ENCODE measurements at places on chromosomes 4 and X.

DNA sequence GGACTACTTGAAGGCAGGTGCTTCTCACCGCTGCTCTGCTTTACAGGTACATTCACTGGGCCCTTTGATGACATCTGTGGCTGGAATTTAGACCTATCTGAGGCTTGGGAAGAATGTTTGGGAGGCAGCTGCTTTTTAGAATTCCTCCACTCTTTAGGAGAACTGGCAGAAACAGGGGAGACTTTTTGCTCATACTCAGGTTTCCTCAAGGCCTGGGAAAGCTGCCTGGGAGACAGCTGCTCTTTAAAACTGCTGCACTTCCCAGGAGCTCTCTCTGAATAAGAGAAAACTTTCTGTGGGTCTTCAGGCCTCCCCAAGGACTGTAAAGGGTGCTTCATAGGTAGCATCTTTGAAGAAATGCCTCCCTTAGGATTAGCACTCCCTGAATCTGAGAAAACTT is 14.3 kb downstream of the CT47C1 start:
- DNase-seq, result no peak

GRCh38 chr4:38021751-38022150 is 61.6 kb downstream of the PTTG2 start:
- DNase-seq, result no peak

GRCh38 chrX:11267425-11267824 is 25.8 kb upstream of the AMELX start:
- DNase-seq, result no peak

GRCh38 chr4:105140684-105141490 is 5.8 kb upstream of the TET2 start:
- peak; percentile 17 for DNase-seq

DNA sequence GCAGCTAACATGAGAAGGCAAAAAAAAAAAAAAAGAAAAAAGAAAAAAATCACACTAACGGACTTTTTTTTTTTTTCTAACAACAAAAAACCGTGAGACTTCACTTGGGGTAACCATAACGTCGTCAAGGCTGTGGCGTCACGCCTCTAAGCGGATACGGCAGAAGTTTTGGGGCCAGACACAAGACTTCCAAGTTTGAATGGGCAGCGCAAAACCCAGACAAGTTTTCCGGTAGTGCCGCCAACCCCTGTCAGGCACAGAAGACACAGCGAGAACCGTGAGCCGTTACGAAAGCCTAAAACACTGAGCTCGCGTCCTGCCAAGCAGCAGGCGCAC is 556 bp upstream of the SMARCA5 start:
- no peak for DNase-seq

GRCh38 chr4:84965553-84966381 is 723 bp downstream of the WDFY3 start:
- DNase-seq, result peak; percentile 46

- DNase-seq, result no peak
These were observed 32.3 kb downstream of the C4orf54 start for GRCh38 chr4:99625369-99625768.

GRCh38 chrX:119150163-119151050 is 22.8 kb upstream of the KIAA1210 start:
- DNase-seq, result no peak

DNA sequence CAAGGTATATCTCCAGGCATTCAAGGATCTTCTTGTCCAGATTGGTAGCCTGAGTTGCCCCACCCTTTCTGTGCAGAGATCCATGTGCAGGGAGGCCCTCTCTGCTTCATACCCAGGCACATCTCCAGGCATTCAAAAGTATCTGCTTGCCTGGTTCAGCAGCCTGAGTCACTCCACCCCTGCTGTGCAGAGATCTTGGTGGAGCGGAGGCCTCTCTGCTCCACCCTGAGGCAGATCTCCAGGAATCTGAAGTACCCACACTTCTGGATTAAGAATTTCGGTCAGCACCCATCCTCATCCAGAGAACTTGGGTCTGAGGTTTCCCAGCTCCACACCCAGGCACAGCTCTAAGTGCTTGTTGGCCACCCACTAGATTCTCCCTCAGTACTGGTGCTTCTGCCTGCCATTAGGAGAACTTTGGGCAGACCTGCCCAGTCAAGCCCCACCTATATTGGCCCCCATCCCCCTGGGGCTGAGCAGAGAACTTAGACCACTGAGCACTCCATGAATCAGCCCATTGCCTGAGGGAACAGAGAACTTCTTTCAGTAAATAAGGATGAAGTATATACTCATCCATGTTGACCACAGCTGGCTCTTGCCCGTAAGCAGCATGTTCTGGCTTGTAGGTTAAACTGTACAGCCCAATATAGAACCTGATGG is 199.5 kb upstream of the ZCCHC13 start:
- peak; percentile 31 for DNase-seq

GRCh38 chr4:184583738-184584502 is 65.3 kb downstream of the CASP3 start:
- DNase-seq, result no peak

DNA sequence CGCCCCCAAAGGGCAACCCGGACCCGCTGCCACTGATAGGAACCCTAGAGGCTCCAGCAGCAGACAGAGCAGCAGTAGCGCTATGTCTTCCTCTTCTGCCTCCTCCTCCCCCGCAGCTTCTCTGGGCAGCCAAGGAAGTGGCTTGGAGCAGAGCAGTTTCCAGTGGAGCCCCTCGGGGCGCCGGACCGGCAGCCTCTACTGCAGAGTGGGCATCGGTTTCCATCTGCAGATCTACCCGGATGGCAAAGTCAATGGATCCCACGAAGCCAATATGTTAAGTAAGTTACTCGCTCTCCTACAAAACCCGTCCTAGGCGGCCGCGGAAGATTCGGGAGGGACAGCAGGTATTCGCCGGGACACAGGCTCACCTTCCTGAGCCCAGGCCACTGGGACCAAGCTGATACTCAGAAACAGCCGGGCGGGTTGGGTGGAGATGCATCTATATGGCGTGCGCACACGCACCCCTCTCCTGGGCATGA is 477 bp downstream of the FGF5 start:
- DNase-seq, result peak; percentile 31

GRCh38 chr4:168485156-168485910 is 5.0 kb upstream of the DDX60L start:
- DNase-seq, result no peak

- no peak for DNase-seq
These were observed 46.0 kb downstream of the PCGF3 start for GRCh38 chr4:751676-752075.

DNA sequence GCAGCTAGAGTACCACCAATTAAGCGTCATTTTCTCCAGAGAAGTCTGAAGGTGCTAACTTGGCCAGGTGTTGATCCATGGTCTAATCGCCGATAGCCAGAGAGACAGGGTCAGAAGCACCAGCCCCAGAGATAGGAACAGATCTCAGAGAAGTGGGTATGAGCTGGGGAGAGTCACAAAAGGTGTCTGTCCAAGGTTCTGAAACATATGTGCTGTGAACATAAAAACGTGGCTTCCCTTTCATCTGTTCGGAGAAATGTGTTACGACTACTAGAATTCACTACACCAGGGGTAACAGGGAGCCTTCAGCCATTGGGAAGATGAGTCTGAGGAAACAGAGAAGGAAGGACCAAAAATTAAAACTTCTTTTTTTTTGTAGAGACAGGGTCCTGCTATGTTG is 91.3 kb downstream of the FBXL5 start:
- no peak for DNase-seq

- no peak for DNase-seq
These were observed 92.7 kb downstream of the TENT5D start for GRCh38 chrX:80512924-80513323.

DNA sequence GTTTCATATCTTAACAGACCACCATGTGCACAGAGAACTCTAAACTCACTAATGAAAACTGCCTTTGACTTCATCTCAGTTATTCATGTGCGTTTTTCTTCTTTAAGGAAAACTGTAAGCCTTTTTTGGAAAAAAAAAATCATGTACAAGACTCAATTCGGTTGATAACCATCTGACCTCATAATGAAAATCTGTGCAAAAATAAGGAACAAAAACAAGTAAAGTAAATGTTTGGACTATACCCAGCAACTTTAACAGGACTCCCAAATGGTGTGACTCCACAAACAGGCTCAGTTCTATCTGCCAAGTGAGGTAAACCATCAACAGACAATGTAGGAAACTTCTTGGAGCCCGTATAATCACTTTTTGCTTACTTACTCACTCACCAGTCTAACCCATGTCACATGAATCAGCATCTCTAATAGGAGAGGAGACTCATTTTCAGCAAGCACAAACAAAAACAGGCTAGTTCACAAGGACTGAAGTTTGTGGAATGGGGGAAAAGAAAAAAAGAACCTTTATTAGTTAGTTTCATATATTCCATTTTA is 9.3 kb downstream of the APOO start:
- no peak for DNase-seq

DNA sequence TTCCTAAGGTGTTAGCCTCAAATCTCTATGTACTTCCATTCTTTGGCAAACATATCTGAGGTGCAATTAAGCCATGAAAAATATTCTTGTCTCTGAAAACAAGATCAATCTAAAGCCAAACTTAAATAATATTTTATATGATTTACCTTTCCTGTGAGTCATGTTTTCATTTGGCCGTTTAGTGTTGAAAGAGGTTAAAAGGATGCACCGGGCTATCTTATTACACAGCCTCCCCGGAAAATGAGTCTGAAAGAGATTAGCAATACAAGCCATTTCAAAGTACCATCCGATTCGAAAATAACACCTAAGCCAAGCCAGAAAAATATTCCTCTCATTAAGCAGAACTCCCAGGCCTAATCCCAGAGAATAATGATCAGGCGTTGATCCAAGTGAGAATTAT is 161.5 kb upstream of the EPHA5 start:
- DNase-seq, result peak; percentile 1

DNA sequence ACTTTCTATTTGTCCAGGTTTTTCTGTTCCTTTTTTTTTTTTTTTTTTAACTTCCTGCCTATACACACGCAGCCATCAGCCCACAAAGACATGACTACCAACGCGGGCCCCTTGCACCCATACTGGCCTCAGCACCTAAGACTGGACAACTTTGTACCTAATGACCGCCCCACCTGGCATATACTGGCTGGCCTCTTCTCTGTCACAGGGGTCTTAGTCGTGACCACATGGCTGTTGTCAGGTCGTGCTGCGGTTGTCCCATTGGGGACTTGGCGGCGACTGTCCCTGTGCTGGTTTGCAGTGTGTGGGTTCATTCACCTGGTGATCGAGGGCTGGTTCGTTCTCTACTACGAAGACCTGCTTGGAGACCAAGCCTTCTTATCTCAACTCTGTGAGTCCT is 2.1 kb downstream of the EBP start:
- DNase-seq, result no peak

DNA sequence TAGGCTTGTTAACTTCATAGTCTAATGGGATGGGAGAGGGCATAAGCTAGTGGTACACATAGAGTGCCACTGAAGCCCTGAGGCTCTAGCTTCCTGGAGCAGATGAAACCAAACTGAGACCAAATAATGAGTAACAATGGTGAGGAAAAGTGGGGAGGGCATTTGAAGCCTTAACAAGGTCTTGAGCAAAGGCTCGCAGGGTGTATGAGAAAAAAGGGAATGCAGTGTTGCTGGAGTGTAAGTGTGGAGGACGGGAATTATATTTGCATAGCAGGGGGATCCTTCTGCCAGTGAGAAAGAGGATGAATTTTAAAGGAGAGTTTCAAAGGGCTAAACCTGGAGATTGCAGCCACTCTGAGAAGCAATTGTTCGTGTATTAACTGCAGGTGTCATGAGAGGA is 263.1 kb downstream of the ANK2 start:
- DNase-seq, result no peak

GRCh38 chrX:700936-701335 is 70.3 kb downstream of the SHOX start:
- DNase-seq, result no peak

DNA sequence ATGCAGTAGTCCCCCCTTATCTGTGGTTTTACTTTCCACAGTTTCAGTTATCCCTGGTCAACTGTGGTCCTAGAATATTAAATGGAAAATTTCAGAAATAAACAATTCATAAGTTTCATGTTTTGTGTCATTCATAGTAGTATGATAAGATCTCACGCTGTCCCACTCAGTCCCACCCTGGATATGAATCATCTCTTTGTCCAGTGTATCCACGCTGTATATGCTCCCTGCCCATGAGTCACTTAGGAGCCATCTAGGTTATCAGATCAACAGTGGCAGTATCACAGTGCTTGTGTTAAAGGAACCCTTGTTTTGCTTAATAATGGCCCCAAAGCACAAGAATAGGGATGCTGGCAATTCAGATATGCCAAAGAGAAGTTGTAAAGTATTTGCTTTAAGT is 16.2 kb upstream of the SYTL4 start:
- no peak for DNase-seq

GRCh38 chrX:130676861-130677260 is 226.1 kb downstream of the ENOX2 start:
- DNase-seq, result no peak

DNA sequence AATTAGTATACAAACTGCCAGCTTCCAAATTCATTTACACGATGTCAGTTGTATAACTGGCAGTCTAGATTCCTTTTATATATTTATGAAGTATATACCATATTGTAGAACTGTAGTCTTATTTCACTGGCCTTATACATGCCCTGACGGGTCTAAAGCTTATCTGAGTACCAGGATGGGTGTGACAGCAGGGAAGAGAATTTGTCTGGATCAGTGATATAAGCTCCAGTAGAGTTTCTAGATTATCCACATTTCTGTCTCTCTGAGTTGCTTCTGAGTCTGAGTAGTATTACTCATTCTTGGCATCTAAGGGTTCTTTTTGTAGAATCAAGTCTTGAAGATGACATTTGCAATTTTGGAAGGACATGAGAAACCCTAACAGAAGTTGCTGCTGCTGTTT is 101.3 kb downstream of the RPA4 start:
- DNase-seq, result peak; percentile 0

DNA sequence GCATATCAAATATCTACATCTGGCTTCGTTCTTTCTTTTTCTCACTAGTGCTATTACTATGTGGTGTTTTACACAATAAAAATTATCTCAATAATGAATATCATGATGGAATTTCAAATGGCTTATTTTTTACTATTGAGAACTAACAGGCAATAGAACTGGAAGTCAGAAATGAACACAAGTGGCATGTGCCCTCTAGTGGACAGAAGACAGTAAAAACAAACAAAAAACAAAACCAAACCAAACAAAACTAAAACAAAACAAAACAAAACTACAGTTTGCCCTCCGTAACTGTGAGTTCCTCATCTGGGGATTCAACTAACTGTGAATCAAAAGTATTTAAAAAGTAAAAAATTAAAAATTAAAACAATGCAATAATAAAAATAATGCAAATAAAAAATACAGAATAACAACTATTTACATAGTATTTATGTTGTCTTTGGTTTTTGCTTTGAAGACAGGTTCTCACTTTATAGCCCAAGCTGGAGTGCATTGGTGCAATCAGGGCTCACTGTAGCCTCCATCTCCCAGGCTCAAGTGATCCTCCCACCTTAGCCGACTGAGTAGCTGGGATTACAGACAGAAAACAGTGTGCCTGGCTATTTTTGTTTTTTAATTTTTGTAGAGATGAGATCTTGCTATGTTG is 195.6 kb upstream of the TACR3 start:
- peak; percentile 4 for DNase-seq

All from RWPE1 (cell line).